ENCODE measurements at places on chromosomes 13 and 19.
A peak's percentile ranks its signal among the peaks of the same experiment; 100 is the strongest.

- DNase-seq = no peak
- H3K27ac ChIP-seq = peak overlapping the region; percentile 68
- no peaks in the 10 kb centered on the region for H3K4me1 ChIP-seq
- no peak overlapping the region for H3K4me3 ChIP-seq
- no peaks in the 10 kb centered on the region for H3K27me3 ChIP-seq
Measured at GRCh38 chr13:29131881-29132668, 311.9 kb downstream of the MTUS2 start.

DNA sequence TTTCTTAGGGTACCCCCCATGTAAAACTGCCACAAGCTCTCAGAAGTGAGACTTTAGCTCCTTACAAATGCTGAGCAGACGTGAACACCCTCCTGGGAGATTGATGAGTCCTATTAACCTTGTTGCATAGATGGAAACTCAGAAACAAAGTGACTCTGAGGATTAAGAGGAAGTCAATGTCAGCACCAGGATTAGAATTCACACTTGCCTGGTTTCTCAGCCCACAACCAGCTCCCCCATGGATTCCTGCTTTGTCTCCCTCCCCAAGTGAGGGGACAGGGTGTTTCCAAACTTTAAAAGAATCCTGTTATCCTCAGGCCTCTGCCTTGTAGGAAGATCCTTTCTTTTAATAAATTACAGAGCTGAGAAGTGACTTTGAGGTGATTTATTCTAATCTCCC lies 324.4 kb downstream of the NDFIP2 start:
- DNase-seq = no peak
- no peaks in the 10 kb centered on the region for H3K4me1 ChIP-seq
- no peak overlapping the region for H3K4me3 ChIP-seq
- no peaks in the 10 kb centered on the region for H3K36me3 ChIP-seq

DNA sequence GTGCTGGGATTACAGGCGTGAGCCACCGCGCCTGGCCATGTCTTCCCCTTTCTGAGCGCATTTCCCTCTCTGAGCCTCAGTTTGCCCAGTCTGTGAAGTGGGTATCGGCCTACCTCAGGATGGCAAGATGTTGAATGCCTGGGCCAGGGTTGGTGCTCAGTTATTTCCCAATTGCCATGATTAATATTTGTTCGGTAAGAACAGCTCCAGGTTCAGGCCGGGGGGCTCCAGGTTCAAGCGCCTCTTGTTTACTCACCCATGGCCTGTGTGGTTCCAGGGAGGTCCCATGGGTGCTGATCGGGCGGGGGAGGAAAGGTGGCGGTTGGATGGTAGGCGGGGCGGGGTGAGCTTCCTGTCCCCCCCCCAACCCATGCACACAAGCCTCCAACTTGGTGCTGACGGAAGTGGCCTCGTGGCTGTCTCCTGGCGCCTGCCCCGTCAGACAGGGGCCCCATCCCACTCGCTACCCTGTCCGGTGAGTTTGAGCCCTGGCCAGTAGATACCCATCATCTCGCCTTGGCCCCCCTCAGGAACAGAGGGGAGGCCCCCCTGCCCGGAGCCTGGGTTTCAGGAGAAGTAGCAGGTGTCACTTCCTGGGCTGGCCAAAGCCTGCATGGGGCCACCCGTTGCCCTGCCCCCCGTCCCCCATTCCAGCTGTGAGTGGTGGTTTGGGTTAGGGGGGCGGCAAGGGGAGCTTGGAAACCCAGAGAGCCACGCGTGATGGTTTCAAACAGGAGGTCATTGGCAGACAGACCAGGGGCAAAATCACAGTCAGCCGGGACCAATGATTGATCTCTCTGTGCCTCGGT lies at the start of gene FCHO1:
Gene FCHO1, plus strand, starts transcription at position 375 of the 809 bp plus-strand sequence. CDS start 3,688 bp downstream, outside the sequence.
- H3K4me1 ChIP-seq = peaks cover 4% of the 10 kb centered on the region
- H3K27ac ChIP-seq = no peak within 1 kb of the TSS
- H3K4me3 ChIP-seq = no peak within 1 kb of the TSS
- no peaks in the 10 kb centered on the region for H3K36me3 ChIP-seq
- H3K27me3 ChIP-seq = no peaks in the 10 kb centered on the region

- DNase-seq = no peak
- H3K27me3 ChIP-seq = peaks cover 3% of the 10 kb centered on the region
- H3K27ac ChIP-seq = no peak overlapping the region
Measured at GRCh38 chr19:6500837-6501739, 1.0 kb downstream of the TUBB4A start.

DNA sequence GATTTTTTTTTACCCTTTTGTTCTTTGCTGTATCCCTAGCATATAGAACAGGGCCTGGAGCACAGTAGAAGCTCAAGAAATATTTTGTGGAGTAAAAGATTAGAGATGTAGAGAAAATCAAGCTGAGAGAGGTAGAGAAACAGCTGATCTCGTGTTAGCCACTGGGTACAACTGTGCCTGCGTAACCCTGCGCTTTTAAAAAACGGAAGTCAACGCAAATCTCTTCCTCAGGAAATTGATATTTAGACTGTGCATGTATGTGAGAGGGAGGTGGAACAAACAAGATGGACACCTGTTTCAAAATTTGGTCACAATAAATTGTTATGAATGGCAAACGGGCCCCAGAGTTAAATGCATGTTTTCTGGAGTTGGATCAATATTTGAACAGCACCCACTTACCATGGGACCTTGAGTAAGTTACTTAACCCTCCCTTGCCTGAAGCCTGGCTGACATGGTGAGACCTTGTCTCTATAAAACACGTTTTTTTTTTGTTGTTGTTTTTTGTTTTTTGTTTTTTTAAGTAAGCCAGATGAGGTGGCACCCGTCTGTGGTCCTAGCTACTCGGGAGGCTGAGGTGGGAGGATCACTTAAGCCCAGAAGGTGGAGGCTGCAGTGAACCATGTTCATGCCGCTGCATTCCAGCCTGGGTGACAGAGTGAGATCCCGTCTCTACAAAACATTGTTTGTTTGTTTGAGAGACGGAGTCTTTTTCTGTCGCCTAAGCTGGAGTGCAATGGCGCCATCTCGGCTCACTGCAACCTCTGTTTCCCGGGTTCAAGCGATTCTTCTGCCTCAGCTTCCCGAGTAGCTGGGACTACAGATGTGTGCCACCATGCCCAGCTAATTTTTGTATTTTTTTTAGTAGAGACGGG lies 3.3 kb upstream of the EPOR start:
- no peaks in the 10 kb centered on the region for H3K36me3 ChIP-seq
- no peaks in the 10 kb centered on the region for H3K4me1 ChIP-seq
- H3K27me3 ChIP-seq = no peaks in the 10 kb centered on the region
- H3K27ac ChIP-seq = no peak overlapping the region
- DNase-seq = no peak

- no peak overlapping the region for H3K27ac ChIP-seq
- H3K4me3 ChIP-seq = no peak overlapping the region
- DNase-seq = no peak
- no peaks in the 10 kb centered on the region for H3K36me3 ChIP-seq
- H3K4me1 ChIP-seq = peaks cover 7% of the 10 kb centered on the region
Measured at GRCh38 chr13:98813993-98814392, 61.5 kb upstream of the SLC15A1 start.

GRCh38 chr13:28137596-28137995 lies 749 bp upstream of the PAN3 start:
- H3K4me1 ChIP-seq = peaks cover 15% of the 10 kb centered on the region
- H3K27me3 ChIP-seq = no peaks in the 10 kb centered on the region
- peak overlapping the region; percentile 62 for H3K4me3 ChIP-seq
- H3K27ac ChIP-seq = peak overlapping the region; percentile 99
- no peaks in the 10 kb centered on the region for H3K36me3 ChIP-seq

- no peak overlapping the region for H3K27ac ChIP-seq
- H3K4me1 ChIP-seq = no peaks in the 10 kb centered on the region
- H3K36me3 ChIP-seq = no peaks in the 10 kb centered on the region
Measured at GRCh38 chr13:73107970-73108369, 49.2 kb downstream of the KLF5 start.

DNA sequence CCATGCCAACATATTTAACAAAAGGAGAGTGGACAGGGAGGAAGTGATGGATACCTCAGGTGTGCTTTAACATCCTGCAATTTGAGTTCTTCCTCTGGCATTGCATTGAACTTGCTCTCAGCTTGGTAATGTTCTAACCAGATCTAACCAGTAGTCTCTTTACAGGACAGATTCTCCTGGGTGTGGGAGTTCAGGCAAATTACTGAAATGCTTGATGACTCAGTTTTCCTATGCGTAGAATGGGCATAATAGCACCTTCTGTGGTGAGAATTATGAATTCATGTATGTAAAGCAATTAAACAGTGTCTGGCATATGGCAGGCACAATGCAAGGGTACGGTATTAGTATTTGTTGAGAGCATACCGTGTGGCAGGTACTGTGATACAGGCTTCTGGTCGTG lies 3.6 kb downstream of the AKAP11 start:
- peaks cover 2% of the 10 kb centered on the region for H3K4me1 ChIP-seq
- no peaks in the 10 kb centered on the region for H3K36me3 ChIP-seq
- H3K27me3 ChIP-seq = no peaks in the 10 kb centered on the region
- no peak overlapping the region for H3K4me3 ChIP-seq
- no peak overlapping the region for H3K27ac ChIP-seq

- no peaks in the 10 kb centered on the region for H3K4me1 ChIP-seq
- DNase-seq = no peak
- no peaks in the 10 kb centered on the region for H3K36me3 ChIP-seq
- H3K27ac ChIP-seq = no peak overlapping the region
- no peak overlapping the region for H3K4me3 ChIP-seq
Measured at GRCh38 chr13:28041501-28041900, 53.0 kb upstream of the URAD start.

All from liver (tissue), 10 donors.